ENCODE measurements at places on chromosomes 1 and 21.

DNA sequence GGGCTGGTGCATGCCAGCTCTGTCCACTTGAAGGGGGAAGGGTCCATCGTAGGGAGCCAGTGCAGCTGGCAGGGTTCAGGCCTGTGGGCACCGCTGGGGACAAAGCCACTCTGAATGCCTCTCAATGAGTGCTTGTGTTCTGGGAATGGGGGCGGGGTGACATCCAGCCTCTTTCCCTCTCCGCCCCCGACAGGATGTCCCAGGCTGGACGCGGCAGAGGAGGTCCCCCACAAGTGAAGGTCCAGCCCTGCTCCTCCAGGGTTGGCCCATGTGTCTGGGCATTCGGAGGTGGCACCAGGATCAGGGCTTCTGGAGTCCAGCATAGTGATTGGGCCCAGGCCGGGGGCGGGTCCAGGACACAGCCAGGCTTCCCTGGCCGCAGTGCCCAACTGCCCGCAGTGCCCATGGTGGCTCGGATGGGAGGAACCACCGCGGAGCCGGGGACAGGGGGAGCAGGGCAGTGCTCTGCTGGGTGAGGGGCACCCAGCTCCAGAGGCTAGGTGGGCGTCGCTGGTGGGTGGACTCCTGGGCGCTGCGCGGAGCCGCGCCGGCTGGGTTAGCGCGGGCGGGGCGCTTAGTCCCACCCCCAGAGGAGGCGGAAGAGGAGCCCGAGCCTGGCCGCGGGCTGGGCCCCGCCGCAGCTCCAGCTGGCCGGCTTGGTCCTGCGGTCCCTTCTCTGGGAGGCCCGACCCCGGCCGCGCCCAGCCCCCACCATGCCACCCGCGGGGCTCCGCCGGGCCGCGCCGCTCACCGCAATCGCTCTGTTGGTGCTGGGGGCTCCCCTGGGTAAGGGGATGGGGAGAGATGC is at the start of gene SHISA4:
TSS of gene SHISA4 (plus strand) at position 617 of the 808 bp plus-strand sequence. CDS start at position 714, 97 bp downstream.
- no peak for DNase-seq

DNA sequence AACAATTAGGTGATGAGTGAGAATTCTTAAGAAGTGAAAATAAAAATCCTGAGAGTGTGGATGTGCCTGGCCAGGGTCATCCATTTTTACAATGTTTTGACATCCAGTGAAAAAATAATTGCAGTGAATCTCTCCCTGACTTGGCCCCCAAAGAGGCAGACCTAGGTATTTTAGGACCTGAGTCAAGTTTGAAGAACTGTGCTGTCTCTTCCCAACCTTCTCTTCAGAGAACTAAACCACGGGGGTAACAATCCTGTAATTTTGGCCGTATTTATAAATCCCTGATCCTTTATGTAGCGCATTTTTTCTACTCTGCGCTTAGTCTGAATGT is 43.3 kb upstream of the PPP2R5A start:
- DNase-seq, result no peak

DNA sequence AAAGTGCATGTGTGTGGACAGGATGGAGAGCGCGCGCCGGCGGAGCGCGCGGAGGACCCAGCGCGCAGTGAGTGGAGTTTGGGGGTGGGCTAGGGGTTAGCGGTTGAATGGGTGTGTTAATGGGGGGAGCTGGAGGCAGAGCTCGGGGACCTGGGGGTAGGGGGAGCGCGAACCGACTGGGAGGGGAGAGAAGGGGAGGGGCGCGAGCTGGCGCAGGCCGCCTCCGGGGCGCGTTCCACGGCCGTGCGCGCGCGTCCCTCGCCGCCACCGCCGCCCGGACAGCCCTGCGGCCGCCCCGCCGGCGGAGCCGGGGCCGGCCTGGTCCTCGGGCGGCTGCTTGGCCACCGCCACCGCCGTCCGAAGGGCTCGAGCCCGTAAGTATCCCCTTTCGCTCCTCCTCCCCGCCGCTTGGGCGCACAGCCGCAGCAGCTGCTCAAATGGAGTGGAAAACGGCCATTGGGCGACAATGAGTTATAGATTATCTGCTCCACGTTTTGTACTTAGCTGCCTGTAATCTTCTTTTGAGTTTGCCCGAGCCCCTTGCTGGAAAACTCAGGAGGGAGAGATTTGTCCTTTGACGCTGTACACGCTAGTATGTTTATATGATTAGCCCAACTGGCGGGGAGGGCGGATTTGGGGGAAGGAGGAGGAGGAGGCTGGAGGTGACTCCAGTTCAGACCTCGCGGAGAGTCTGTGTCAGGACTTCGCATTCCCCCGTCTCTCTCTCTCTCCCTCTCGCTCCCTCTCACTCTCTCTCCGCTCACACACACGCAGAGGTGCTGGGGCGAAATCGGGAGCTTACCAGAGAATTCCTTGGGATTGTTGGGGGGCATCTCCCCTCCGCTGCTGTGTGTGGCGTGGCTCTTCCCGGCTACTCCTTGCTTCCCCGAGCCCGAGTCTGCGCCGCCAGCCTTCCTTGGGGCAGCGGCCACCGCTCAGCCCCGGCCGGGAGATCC is at the start of gene ADGRL2:
TSS of gene ADGRL2 (plus strand) at position 240 of the 956 bp plus-strand sequence. CDS start 36,051 bp downstream, outside the sequence.
- DNase-seq, result peak; percentile 87

GRCh38 chr1:65980237-65980636 is 187.5 kb downstream of the PDE4B start:
- DNase-seq, result no peak

All from forelimb muscle (tissue), 1 donor.